Gastrocnemius medialis (tissue), 4 donors: ENCODE measurements at places on chromosomes 13 and 19. TPM values are rescaled to one million over a fixed set of nuclear protein-coding genes. Genes with fewer than 3 reads are reported as not detected.

GRCh38 chr19:588741-589692 is 664 bp upstream of the HCN2 start:
- no peaks in the 10 kb centered on the region for H3K36me3 ChIP-seq
- no peak overlapping the region for H3K4me3 ChIP-seq
- H3K4me1 ChIP-seq, result no peaks in the 10 kb centered on the region
- peaks cover 39% of the 10 kb centered on the region for H3K27me3 ChIP-seq

DNA sequence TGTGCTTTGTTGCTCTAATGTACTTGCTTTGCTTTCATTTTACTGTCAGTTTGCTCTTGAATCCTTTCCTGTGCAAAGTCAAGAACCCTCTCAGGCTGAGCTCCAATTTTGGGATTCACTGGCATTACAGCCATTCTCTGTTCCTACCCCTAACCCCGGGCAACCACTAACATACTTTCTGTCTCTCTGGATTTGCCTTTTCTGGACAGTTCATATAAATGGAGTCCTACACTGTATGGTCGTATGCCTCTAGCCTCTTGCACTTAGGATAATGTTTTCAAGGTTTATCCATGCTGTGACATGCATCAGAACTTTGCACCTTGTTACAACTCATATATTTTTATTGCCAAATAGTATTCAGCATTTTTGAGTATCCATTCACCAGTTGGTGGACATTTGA is 2.7 kb upstream of the TEX30 start:
- H3K4me1 ChIP-seq, result peaks cover 7% of the 10 kb centered on the region
- no peak overlapping the region for H3K4me3 ChIP-seq
- H3K36me3 ChIP-seq, result no peaks in the 10 kb centered on the region
- DNase-seq, result no peak
- H3K27me3 ChIP-seq, result no peaks in the 10 kb centered on the region
- no peak overlapping the region for H3K27ac ChIP-seq

GRCh38 chr13:66367356-66367755 is 862.8 kb downstream of the PCDH9 start:
- no peaks in the 10 kb centered on the region for H3K36me3 ChIP-seq
- H3K4me1 ChIP-seq, result no peaks in the 10 kb centered on the region
- no peaks in the 10 kb centered on the region for H3K27me3 ChIP-seq
- DNase-seq, result no peak
- no peak overlapping the region for H3K4me3 ChIP-seq
- H3K27ac ChIP-seq, result no peak overlapping the region

GRCh38 chr13:30673669-30674521 is 56.2 kb downstream of the USPL1 start:
- no peaks in the 10 kb centered on the region for H3K36me3 ChIP-seq
- peak overlapping the region; percentile 60 for H3K4me3 ChIP-seq
- peak overlapping the region; percentile 79 for H3K27ac ChIP-seq
- peak; percentile 61 for DNase-seq
- no peaks in the 10 kb centered on the region for H3K27me3 ChIP-seq
- peaks cover 4% of the 10 kb centered on the region for H3K4me1 ChIP-seq

DNA sequence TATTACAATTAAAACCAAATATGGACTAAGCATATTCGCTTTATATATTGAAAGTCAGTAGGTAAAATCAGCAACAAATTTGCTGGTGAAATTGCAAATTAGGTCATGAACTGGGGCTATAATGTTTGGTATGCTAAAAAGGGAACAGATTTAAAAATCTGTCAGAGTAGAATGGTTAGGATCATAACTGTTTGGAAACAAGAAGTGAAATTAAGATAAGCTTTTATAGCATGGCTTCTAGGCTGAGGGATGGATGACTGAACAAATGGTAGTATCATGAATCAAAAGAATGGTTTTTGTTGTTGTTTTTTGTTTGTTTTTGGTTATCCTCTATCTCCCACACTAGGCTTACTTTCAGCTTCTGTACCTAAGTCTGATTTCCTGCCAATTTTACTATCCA is 1090.4 kb downstream of the PCDH9 start:
- H3K27ac ChIP-seq, result no peak overlapping the region
- H3K27me3 ChIP-seq, result no peaks in the 10 kb centered on the region
- H3K36me3 ChIP-seq, result no peaks in the 10 kb centered on the region
- no peak overlapping the region for H3K4me3 ChIP-seq
- H3K4me1 ChIP-seq, result no peaks in the 10 kb centered on the region

DNA sequence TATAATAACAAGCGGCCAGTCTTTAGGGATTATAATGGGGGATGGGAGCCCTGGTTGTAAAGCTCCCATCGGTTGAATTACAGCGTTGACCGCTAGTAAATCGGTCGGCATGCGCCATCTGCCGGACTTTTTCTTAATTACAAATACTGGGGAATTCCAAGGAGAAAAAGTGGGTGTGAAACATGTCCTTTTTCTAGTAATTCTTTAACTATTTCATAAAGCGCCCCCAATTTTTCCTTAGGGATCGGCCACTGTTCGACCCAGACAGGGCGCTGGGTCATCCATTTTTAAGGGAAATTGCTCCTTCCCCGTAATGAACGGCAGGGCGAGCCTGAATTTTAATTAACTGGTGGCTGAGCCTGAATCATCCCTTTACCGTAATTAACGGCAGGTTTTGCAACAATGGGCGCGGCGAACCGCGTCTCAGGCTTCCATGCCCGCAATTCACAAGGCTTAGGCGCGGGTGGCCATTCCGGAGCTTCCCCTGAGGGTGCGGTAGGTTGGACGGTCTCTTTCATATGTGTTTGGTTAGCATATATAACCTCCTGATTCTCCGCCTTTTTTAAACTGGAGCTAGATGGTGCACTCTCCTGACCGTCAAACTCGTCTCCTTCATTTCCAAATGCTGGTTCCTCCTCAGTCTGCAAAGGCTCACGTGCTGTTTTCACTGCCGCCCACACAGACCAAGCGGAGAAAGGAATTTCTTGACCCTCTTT is 30.2 kb upstream of the EVI5L start:
- no peaks in the 10 kb centered on the region for H3K36me3 ChIP-seq
- DNase-seq, result peak; percentile 20

DNA sequence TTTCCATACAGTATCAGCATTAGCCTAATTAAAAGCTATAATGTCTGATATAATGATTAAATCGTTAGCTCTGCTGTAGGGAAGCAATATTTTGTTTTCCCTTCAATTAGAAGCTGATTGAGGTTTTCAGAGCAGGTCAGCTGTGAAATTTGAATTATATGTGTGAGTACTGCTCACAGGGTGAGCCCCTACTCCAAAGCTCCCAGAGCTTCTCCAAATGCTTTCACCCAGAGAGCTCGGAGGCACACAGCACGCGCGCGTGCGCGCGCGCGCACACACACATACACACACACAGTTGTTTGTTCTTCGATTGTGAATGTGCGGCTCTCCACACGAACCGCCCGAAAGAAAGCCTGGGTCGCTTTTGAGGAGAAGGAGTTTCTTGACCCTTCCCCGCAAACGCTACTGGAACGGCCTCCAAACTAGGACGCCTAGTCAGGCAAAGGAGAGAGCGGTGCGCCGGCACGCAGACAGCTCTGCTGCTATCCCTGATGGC is 4.8 kb upstream of the SOX1 start:
- no peak for DNase-seq
- H3K4me1 ChIP-seq, result peaks cover 4% of the 10 kb centered on the region
- no peak overlapping the region for H3K27ac ChIP-seq
- H3K36me3 ChIP-seq, result no peaks in the 10 kb centered on the region

- H3K36me3 ChIP-seq, result no peaks in the 10 kb centered on the region
- no peak overlapping the region for H3K27ac ChIP-seq
- no peak for DNase-seq
- no peak overlapping the region for H3K4me3 ChIP-seq
- no peaks in the 10 kb centered on the region for H3K4me1 ChIP-seq
Observed at GRCh38 chr19:9885077-9885552, 50.0 kb downstream of the PIN1 start.

DNA sequence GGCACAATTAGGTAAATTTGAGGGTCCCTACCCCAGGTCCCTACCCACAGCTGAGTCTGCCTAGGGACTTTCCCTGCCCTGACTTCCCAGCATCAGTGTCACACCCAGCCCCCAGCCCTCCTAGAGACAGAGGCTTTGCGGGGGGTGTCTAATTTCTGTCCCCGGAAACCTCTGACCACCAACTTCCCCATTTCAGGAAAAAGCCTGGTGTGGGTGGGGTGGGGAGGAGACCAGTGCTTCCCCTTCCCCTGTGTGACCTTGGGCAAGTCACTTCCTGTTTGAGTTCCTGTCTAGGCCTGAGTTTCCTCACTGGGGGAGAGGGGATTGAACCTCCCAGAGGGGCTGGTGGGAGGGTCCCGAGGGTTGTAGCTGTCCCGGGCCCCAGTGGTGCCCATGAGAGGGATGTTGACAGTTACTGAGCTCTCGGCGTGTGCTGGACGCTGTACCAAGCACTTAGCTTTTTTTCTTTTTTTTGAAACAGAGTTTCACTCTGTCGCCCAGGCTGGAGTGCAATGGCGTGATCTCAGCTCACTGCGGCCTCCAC is 7.9 kb downstream of the VASP start:
- H3K27ac ChIP-seq, result peak overlapping the region; percentile 61
- no peaks in the 10 kb centered on the region for H3K36me3 ChIP-seq
- peaks cover 7% of the 10 kb centered on the region for H3K4me1 ChIP-seq
- H3K4me3 ChIP-seq, result no peak overlapping the region
- H3K27me3 ChIP-seq, result no peaks in the 10 kb centered on the region
- DNase-seq, result no peak

- peak; percentile 27 for DNase-seq
- no peak overlapping the region for H3K4me3 ChIP-seq
- H3K27me3 ChIP-seq, result no peaks in the 10 kb centered on the region
- no peak overlapping the region for H3K27ac ChIP-seq
- H3K4me1 ChIP-seq, result no peaks in the 10 kb centered on the region
Observed at GRCh38 chr19:31448221-31448657, 99.0 kb upstream of the TSHZ3 start.

DNA sequence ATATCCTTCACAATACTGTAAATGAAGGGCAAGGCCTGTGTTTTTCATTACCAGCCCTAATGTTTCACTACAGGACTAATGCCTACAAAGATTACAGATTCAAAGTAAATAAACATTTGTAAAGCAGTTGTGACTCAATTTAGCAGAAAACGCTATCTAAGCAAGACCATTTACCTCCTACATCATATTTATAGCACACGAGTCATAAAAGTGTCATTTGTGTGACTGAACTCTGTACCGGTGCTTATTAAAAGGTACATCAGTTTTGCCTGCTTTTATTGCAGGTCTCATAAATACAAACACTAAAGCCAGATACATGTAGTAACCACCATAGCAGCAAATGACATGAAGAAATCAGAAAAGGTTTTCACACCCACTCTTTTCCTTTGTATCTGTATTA is 61.5 kb upstream of the SLC15A1 start:
- peaks cover 11% of the 10 kb centered on the region for H3K36me3 ChIP-seq
- H3K27me3 ChIP-seq, result no peaks in the 10 kb centered on the region
- no peak for DNase-seq
- no peak overlapping the region for H3K4me3 ChIP-seq

GRCh38 chr19:17001603-17002183 is 24.9 kb downstream of the CPAMD8 start:
- DNase-seq, result no peak
- no peaks in the 10 kb centered on the region for H3K36me3 ChIP-seq
- no peak overlapping the region for H3K4me3 ChIP-seq
- no peaks in the 10 kb centered on the region for H3K4me1 ChIP-seq
- no peak overlapping the region for H3K27ac ChIP-seq
- H3K27me3 ChIP-seq, result no peaks in the 10 kb centered on the region

- no peak overlapping the region for H3K4me3 ChIP-seq
- H3K4me1 ChIP-seq, result no peaks in the 10 kb centered on the region
- H3K27ac ChIP-seq, result no peak overlapping the region
- no peaks in the 10 kb centered on the region for H3K27me3 ChIP-seq
- DNase-seq, result no peak
Observed at GRCh38 chr13:55214841-55215345, 1925.8 kb upstream of the PRR20A start.

- H3K27ac ChIP-seq, result peak overlapping the region; percentile 5
- H3K4me3 ChIP-seq, result no peak overlapping the region
- DNase-seq, result no peak
Observed at GRCh38 chr19:13781547-13781946, 7.3 kb downstream of the C19orf53 start.

GRCh38 chr13:40352802-40353562 is 313.5 kb downstream of the FOXO1 start:
- H3K4me3 ChIP-seq, result no peak overlapping the region
- no peaks in the 10 kb centered on the region for H3K36me3 ChIP-seq
- DNase-seq, result peak; percentile 64

DNA sequence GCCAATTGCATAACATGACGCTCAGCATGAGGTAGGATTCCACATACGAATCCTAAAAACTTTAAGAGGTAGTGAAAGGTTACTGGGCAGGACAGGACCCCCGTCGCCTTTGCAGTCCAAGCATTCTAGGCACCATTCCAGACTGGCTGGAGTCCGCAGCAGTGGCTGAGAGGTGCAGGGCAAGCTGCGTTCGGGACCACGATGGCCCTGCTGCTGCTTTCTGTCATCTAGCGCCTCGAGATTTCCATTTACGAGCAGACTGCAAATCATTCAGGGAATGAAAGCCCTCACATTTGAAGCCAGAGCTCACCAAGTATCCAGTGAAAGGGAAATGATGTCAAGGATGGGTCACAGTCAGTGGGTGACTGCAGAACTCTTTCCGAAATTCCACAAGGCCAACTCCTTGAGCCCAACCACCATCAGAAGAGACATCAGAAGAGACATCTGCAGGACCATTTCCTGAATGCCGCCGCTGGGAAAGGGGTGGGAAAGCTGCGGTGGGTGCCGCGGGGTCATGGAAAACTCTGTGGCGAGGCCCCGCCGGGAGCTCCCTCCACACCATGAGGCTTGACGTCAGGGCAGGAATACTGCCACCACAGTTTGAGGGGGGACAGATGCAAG is 88.3 kb downstream of the COL4A1 start:
- H3K4me1 ChIP-seq, result peaks cover 29% of the 10 kb centered on the region
- DNase-seq, result no peak
- no peaks in the 10 kb centered on the region for H3K36me3 ChIP-seq
- peak overlapping the region; percentile 71 for H3K27ac ChIP-seq
- H3K4me3 ChIP-seq, result no peak overlapping the region

FGF9 gene
- 0.16 TPM for total RNA-seq

LRP3 gene
- total RNA-seq, result 28.9 TPM

LSR gene
- total RNA-seq, result 5.0 TPM
